ENCODE measurements at places on chromosomes 12 and 14.

DNA sequence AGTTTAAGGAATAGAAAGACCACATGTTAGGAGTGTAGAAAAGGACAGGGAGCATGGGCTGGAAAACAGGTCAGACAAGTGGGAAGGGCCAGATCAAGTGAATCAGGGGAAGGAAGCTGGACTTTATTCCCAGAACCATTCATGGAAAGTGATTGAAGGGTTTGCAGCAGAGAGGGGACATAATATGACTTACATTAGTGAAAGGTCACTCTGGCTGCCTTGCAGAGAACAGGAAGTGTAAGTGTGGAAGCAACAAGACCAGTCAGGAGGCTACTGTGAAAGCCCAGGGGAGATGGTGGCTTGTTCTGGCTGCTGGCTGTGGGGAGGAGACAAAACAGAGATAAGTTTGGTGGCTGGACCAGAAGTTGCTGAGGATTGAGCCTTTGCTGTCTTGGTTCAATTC, 69.1 kb downstream of the VCPKMT start:
- H3K36me3 ChIP-seq, result no peaks in the 10 kb centered on the region
- no peak overlapping the region for H3K27ac ChIP-seq
- H3K4me3 ChIP-seq, result no peak overlapping the region
- no peak for DNase-seq
- peaks cover 54% of the 10 kb centered on the region for H3K4me1 ChIP-seq
- H3K27me3 ChIP-seq, result no peaks in the 10 kb centered on the region

- H3K4me1 ChIP-seq, result no peaks in the 10 kb centered on the region
- H3K4me3 ChIP-seq, result no peak overlapping the region
- peaks cover 26% of the 10 kb centered on the region for H3K36me3 ChIP-seq
- no peaks in the 10 kb centered on the region for H3K27me3 ChIP-seq
- H3K27ac ChIP-seq, result no peak overlapping the region
These were observed 44.0 kb downstream of the EID3 start for GRCh38 chr12:104347374-104348075.

DNA sequence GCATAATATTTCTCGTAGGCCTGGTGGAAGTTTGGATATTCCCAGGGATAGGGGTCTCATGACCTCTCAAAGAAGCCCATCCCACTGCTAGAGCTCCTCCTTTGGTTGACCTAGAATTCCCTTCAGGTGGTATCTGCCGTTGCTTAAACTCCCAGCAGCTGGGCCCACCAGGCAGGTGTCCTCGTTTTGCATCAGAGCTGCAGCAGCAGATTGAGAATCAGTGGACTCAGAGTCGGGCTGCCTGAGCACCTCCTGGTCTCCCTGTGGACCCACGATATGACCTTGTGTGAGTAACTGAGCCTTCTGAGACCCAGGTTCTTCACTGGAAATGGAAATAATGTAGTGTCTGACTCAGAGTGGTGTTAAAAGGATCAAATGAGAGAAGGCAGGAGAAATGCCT, 132.7 kb downstream of the PAPOLA start:
- H3K36me3 ChIP-seq, result no peaks in the 10 kb centered on the region
- H3K27ac ChIP-seq, result no peak overlapping the region
- DNase-seq, result no peak
- H3K4me3 ChIP-seq, result no peak overlapping the region
- no peaks in the 10 kb centered on the region for H3K27me3 ChIP-seq

DNA sequence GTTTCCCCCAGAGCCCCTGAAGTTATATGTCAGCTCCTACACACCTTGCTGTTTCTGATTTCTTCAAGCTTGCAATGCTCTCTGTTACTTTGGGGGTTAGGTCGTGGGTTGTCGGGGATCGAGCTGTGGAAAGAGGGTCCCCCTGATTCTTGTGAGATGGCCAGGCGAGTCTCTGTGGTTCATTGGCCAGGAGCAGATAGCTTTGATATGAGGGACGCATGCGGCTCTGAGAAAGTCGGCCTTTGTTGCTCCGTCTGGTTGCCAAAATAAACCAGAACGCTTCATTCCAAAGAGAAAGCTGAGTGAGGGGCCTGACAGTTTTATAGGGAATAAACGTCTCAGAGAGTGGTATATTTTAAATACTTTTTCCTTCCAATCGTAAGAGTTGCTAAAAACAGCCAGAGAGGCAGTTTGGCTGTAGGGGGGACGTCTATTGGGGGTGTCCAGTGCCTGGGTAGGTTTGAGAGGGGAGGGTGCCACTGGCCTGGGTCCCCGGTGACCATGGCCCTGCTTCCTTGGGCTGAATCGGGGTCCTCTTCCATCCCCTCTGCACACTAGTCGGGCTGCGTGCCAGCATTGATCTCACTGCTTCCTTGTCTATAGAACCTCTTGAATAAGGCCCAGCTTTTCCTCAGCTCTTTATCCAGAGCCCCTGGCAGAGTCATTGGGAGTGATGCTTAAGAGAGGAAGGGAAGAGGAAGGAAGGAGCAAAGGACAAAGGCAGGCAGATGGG, 18.9 kb downstream of the CCND2 start:
- H3K36me3 ChIP-seq, result peaks cover 82% of the 10 kb centered on the region
- peak overlapping the region; percentile 56 for H3K27ac ChIP-seq
- no peak for DNase-seq
- peaks cover 66% of the 10 kb centered on the region for H3K4me1 ChIP-seq
- H3K4me3 ChIP-seq, result no peak overlapping the region
- H3K27me3 ChIP-seq, result no peaks in the 10 kb centered on the region

- no peak for DNase-seq
- no peaks in the 10 kb centered on the region for H3K27me3 ChIP-seq
These were observed 456.5 kb upstream of the LMO3 start for GRCh38 chr12:17062267-17063036.

GRCh38 chr12:89461649-89462612, 62.7 kb downstream of the GALNT4 start:
- peaks cover 12% of the 10 kb centered on the region for H3K4me1 ChIP-seq
- no peak overlapping the region for H3K4me3 ChIP-seq
- no peak overlapping the region for H3K27ac ChIP-seq
- DNase-seq, result peak; percentile 57
- H3K36me3 ChIP-seq, result no peaks in the 10 kb centered on the region

DNA sequence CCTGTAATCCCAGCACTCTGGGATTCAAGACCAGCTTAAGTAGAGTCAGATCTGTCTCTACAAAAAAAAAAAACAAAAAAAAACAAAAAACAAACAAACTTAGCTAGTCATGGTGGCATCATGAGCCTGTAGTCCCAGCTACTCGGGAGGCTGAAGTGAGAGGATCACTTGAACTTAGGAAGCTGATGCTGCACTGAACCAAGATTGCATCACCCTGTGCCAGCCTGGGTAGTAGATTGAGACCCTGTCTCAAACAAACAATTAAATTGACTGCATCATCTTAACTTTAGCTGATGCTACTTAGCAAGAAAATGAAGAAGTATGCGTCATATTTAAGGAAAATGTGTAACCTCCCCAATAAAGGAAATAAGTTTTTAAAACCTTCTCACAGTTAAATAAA, 136.6 kb upstream of the ATXN7L3B start:
- no peak overlapping the region for H3K27ac ChIP-seq
- no peak for DNase-seq
- no peaks in the 10 kb centered on the region for H3K36me3 ChIP-seq
- no peaks in the 10 kb centered on the region for H3K27me3 ChIP-seq
- no peak overlapping the region for H3K4me3 ChIP-seq

DNA sequence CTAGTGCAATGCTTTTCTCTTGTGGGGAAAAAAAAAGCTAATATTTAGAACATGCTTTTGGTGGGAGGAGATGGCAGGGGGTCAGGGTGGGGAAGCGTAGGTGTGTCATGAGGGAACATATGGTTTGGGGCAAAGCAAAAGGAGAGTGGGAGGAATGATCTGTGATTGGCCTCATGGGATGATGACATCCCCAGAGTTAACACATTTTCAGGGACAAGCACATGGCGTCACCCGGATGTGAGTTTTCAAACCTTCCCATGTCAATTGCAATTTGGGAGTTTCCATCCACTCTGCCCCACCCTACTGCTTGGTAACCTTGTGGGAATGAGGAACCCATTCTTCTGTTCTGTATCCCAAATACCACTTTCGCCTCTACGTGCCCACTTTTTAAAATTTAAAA, 164.2 kb downstream of the SSPN start:
- no peaks in the 10 kb centered on the region for H3K4me1 ChIP-seq
- H3K4me3 ChIP-seq, result no peak overlapping the region
- no peaks in the 10 kb centered on the region for H3K27me3 ChIP-seq

- no peak overlapping the region for H3K27ac ChIP-seq
- no peaks in the 10 kb centered on the region for H3K4me1 ChIP-seq
- no peak overlapping the region for H3K4me3 ChIP-seq
- DNase-seq, result no peak
These were observed 186.2 kb downstream of the ZFP36L1 start for GRCh38 chr14:68606644-68607043.

GRCh38 chr12:49294086-49294803, 702 bp upstream of the PRPH start:
- peaks cover 20% of the 10 kb centered on the region for H3K4me1 ChIP-seq
- H3K27ac ChIP-seq, result no peak overlapping the region
- no peak overlapping the region for H3K4me3 ChIP-seq
- H3K27me3 ChIP-seq, result peaks cover 32% of the 10 kb centered on the region

DNA sequence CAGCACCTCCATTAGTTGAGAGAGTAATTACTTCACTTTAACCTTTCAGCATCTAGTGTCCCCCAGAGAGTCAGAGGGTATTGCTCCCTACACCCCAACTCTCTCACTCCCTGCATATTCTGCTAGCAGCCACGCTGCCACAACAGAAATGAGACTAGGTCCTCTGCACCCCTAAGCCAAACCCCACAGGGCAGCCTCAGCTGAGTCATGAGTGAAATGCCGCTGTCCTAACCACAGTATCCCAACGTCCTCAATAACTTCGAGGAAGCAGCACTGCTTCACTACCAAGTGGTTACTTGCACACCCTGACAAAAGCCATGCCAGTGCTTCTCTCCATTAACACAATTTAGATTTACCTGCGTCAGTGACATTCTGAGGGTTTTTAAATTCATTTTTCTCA, 6.9 kb upstream of the LYZ start:
- no peak for DNase-seq
- no peaks in the 10 kb centered on the region for H3K36me3 ChIP-seq
- no peaks in the 10 kb centered on the region for H3K4me1 ChIP-seq

DNA sequence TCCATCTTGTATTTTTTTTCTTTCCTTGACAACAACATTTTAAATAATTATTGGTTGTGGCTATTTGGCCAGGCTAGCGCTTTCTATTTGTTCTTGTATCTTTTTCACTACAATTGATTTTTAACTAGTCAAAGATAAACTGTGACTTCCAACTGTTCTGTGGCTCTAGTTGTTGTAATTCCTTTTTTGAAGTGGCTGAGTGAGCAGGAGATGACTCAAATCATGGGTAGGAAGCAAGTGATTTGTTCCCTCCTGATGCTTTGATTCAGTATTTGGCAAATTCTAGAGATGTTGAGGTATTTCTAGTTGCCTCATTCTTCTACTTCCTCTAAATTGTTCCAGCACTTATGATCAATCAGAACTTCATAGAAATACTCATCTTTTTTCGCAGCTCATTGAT, 633.5 kb downstream of the RERGL start:
- no peak overlapping the region for H3K27ac ChIP-seq
- no peaks in the 10 kb centered on the region for H3K4me1 ChIP-seq
- H3K36me3 ChIP-seq, result no peaks in the 10 kb centered on the region
- no peak overlapping the region for H3K4me3 ChIP-seq
